GM12865 (cell line): ENCODE measurements at places on chromosomes 3 and 15.

DNA sequence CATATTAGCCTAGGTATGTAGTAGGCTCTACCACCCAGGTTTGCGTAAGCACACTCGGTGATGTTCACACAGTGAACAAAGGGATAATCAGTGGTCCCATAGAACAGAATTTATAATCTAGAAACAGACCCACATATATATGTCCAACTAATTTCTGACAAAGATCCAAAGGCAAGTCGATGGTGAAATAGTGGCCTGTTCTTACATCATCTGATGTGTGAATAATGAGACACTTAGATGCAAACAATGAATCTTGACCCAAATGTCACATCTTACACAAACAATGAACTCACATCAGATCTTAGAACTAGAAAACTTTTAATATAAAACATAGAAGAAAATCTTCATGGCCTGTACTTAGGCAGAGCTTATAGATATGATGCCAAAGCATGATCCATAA is 17.6 kb upstream of the TM2D3 start:
- DNase-seq, result no peak

DNA sequence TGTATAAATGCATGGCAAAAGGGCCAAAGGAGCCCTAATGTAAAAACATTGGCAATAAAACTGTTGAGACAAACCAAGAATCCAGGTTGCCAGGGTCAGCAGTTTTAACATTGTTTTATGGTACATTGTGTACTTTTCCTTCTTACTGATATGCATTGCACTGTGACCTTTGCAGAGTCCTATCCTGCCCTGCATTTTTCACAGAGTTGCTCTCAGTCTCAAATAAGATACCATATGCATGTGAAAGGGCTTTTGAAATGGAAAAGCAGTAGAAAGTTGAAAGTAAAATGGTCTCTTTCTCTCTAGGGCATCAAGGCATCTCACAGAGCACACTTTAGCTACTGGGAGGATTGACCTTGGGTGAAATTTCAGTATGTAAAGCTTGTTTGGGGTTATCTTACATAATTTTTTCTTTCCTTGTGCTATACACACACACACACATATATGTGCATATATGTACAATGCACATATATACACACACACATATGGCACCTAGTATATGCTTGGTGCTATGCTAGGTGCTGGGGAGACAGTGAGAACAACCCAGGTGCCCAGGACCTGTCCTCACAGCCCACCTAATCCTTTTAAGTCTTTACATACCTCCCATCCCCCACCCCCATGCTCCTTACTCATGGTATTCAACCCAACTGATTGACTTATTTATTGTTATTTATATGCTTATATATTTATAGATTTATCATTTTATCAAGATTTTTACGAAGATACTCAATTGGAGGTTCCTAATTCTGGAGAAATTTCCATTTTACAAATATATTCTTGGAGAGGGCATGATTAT is 1.2 kb upstream of the PPP2R3A start:
- no peak for DNase-seq

- DNase-seq, result peak; percentile 38
These were observed 47.1 kb downstream of the DAPK2 start for GRCh38 chr15:63999177-63999576.

DNA sequence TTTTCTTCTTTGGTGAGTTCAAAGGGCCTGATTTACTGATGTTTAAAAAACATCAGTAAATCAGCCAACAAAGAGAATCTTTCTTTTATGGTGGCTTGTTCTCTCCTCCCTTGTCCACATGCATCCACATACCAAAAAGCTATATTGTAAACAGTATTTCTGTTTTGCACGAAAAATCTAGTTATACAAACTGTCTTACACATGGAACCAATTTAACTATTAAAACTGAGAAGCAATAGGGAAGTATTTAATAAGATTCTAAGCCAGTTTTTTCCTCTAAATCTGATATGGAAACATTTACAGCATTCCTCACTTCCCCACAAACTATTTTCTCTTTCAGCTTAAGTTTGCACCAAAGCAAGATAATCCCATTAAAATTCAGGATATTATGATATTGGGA is 110.8 kb upstream of the ICE2 start:
- no peak for DNase-seq

DNA sequence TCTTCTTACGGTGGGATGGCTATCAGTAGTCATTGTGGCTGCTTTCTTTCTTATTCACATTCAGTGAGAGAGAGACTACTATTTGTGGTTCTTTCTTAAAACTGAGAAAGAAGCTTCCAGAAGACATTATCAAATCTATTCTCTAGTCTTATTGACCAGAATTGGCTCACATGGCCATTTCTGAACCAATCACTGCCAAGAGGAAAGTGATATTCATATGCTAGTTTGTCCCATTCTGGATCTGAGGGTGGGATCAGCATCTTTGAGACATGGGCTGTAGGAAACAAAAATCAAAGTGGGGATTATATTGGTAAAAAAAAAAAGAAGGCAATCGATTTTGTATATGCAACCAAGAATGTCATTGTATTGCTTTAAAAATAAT is 106.4 kb upstream of the RASGRP1 start:
- no peak for DNase-seq

DNA sequence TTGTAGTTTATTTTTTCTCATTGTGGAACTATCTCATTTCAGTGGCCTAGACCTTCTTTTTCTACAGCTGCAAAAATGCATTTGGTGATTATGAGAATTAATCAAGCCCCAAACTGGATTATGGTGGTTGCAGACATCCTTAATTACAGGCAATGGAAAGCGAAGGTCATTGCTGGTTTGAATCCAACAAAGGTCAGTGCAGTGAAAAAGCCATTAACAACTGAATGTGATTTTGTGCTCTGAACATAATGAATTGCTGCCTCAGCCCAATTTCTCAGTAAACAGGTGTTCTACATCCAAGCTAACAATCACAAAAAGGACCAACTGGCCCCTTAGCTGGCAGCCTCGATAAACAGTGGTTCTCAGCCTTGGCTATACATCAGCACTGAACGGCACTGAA is 260.1 kb upstream of the DPPA4 start:
- no peak for DNase-seq

- DNase-seq, result no peak
These were observed 148.1 kb downstream of the GHSR start for GRCh38 chr3:172300187-172300586.
